ENCODE measurements at places on chromosomes 5 and 9. TPM values are rescaled to one million over a fixed set of nuclear protein-coding genes. Genes with fewer than 3 reads are reported as not detected.

Gene KCTD16
- 3.4 TPM for total RNA-seq

Gene ANXA1
- total RNA-seq, result 44.8 TPM

Gene DOCK8
- 10.9 TPM for total RNA-seq

DNA sequence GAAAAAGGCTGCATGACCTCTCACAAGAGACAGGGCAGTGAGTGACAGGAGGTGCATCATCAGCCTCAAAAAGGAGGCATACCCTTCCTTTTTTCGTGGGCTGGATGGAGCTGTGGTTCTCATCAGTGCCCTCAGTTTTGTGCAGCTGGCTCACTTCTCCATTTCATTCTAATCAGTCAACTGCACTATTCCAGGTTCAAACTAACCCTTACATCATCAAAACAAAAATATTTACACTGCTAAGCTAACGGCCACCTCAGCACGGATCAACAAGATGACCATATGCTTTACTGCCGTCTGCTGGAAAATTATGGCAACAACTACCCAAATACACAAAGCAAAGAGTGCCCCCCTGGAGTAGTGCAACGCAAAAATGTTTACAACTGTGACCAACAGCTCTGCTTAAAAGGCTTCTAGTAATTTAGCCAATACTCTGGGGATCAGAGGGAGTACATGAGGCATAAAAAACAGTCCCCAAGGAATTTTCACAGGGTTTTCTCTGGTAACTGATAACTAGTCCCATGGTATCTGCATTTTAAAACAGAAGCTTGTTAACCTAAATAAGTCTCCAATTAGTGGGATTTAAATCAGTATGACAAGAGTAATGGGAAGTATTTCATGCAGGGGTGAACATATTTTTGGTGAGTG, 10.8 kb downstream of the KCNV2 start:
- no peaks in the 10 kb centered on the region for H3K36me3 ChIP-seq
- H3K27me3 ChIP-seq, result no peaks in the 10 kb centered on the region
- peaks cover 13% of the 10 kb centered on the region for H3K4me1 ChIP-seq
- H3K4me3 ChIP-seq, result no peak overlapping the region

- no peaks in the 10 kb centered on the region for H3K36me3 ChIP-seq
- DNase-seq, result no peak
- H3K27ac ChIP-seq, result no peak overlapping the region
Measured at GRCh38 chr5:106843812-106844416, 826.8 kb downstream of the EFNA5 start.

DNA sequence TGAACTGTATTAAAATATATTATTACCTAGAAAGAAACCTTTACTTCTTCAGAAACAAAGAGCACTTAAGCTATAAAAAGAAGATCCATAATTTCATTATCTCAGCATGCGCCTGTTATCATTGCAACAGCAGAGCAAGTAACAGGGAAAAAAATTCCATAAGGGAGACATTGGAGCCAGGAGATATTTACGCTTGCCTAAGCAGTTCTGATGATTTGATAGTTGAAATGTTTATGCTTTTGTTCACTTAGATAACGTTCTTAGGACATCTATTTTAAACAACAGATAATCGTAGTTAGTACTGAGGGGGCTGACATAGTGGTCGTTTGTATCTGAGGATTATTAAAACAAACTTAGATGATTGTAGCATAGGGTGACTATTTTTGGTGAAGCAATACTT, 252.5 kb downstream of the NNT start:
- H3K27me3 ChIP-seq, result no peaks in the 10 kb centered on the region
- H3K4me1 ChIP-seq, result peaks cover 22% of the 10 kb centered on the region
- no peak overlapping the region for H3K27ac ChIP-seq
- DNase-seq, result no peak
- H3K4me3 ChIP-seq, result no peak overlapping the region
- no peaks in the 10 kb centered on the region for H3K36me3 ChIP-seq

GRCh38 chr5:34698109-34698419, 41.9 kb downstream of the RAI14 start:
- peaks cover 14% of the 10 kb centered on the region for H3K4me1 ChIP-seq
- no peaks in the 10 kb centered on the region for H3K27me3 ChIP-seq
- H3K27ac ChIP-seq, result no peak overlapping the region
- no peak overlapping the region for H3K4me3 ChIP-seq
- DNase-seq, result no peak

- no peak for DNase-seq
- no peaks in the 10 kb centered on the region for H3K36me3 ChIP-seq
- no peaks in the 10 kb centered on the region for H3K27me3 ChIP-seq
- H3K4me3 ChIP-seq, result no peak overlapping the region
- H3K4me1 ChIP-seq, result no peaks in the 10 kb centered on the region
Measured at GRCh38 chr5:39211773-39212172, 7.6 kb downstream of the FYB1 start.

DNA sequence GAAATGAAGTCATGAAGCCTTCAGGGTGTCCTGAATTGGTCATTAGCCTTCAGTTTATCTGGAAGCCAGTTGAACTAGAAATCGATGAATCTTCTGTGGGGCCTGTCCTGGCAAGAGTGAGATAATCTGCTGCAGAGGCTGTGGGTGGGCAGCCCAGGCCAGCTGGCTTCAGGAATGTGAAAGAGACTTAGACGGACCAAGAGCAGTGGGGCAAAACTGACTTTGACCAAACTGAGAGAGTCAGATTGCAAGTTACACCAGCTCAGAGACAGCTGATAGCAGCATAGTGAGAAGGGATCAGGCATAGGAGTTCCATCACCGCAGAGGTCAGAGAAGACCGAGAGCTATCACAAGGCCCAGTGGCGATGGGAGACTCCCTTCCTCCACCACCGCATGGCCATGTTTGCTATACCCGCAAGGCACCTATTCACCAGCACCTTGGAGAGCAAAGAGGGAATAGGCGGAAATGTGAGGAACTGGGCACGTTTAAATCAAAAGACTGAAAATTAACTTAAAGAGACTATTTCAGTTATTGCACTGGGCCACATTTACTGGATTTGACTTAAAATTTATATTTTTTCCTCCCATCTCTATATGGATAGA, 50.0 kb upstream of the GLIS3 start:
- H3K4me1 ChIP-seq, result no peaks in the 10 kb centered on the region
- no peak overlapping the region for H3K4me3 ChIP-seq
- DNase-seq, result no peak
- H3K36me3 ChIP-seq, result no peaks in the 10 kb centered on the region
- no peaks in the 10 kb centered on the region for H3K27me3 ChIP-seq

DNA sequence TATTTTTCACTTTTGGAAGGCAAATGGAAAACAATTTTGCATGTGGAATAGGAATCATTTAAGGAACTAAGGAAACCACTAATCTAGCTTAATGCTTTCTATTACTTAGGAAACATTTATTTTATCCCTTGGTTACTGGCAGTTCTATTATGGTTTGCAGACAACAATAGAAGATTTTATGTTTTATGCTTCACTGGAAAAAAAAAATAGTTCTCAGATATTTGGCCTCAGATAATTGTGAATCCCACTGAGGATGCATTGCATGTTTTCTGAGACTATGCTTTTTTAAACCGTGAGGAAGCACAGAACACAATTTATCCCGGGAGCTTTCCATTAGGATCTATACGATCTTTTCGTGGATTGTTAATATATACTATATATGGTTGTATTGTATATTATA, 356.9 kb downstream of the CSNK1G3 start:
- no peaks in the 10 kb centered on the region for H3K36me3 ChIP-seq
- DNase-seq, result no peak
- H3K4me1 ChIP-seq, result peaks cover 12% of the 10 kb centered on the region
- H3K27ac ChIP-seq, result no peak overlapping the region
- H3K4me3 ChIP-seq, result no peak overlapping the region
- H3K27me3 ChIP-seq, result no peaks in the 10 kb centered on the region
